ENCODE measurements at places on chromosomes 7 and 10. TPM values are rescaled to one million over a fixed set of nuclear protein-coding genes. Genes with fewer than 3 reads are reported as not detected.

DNA sequence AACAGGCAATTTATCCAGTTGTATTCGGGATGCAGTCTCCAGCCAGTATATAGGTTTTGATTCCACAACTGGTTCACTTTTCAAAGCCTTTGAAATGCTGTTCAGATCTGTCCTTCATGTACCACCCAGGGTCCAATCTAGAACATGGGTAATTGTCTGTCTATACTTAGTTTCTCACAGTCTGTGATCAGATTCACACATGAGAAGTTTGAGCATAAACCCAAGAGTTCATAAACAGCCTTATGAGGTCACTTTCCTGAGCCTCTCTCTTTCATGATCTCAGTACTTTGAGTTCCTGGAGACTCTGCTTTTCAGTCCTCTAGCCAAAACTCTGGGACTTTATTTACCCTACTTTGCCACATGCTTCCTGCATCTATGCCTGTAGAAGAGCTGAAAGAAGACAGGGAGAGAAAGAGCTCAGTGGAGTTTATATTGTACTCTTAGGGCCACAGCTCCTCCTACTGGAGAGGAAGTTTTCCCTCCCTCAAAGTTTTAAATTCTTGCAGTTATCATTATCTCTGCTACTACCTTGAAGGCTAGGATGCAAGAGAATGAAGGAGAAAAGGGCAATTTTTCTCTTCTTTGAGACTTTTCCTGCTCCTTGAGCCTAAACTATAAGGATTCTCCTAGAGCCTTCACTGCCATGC is 172.0 kb downstream of the ZEB1 start:
- DNase-seq, result no peak

Gene FGFR2
- 1.4 TPM for total RNA-seq

DNA sequence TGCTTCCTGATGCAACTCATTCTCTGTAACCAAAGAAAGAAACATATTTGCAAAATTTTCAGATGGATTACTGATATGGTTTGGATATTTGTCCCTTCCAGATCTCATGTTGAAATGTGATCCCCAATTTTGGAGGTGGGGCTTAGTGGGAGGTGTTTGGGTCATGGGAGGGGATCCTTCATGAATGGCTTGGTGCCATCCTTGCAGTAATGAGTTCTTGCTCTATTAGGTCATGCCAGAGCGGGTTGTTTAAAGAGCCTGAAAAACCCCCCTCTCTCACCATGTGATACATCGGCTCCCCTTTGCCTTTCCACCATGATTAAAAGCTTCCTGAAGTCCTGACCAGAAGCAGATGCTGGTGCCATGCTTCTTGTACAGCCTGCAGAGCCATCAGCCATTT is 43.8 kb upstream of the PRKG1 start:
- DNase-seq, result no peak

Gene PDGFA
- total RNA-seq, result 19.7 TPM

GRCh38 chr7:157402388-157402703 is 65.5 kb downstream of the DNAJB6 start:
- peak; percentile 82 for DNase-seq

Gene LMBR1
- 69.2 TPM for total RNA-seq

DNA sequence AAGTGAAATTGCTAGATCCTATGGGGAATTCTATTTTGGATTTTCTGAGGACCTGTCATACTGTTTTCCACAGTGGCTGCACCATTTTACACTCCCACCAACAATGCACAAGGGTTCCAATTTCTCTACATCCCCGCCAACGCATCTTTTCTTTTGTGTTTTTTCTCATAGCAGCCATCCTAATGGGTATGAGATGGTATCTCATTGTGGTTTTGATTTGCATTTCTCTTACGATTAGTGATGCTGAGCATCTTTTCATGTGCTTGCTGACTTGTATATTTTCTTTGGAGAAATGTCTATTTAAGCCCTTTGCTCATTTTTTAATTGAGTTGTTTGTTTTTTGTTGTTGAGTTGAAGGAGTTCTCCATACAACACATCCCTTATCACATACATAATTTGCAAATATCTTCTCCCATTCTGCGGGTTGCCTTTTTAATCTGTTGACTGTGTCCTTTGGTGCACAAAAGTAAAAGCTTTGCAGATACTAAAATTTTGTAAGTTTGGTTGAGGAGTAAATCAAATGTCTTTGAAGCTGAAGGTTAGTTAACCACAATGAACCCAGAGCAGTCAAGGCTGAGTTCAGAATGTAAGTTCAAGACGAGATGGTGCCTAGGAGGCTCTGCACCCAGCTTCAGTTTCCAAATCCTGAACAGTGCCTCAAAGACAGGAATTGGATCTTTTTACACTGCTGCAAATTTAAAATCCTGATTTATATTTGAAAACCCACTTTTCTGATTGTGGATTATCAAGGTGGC is 195.4 kb downstream of the COBL start:
- no peak for DNase-seq

- no peak for DNase-seq
Observed at GRCh38 chr10:69649786-69650550, 19.9 kb downstream of the FAM241B start.

DNA sequence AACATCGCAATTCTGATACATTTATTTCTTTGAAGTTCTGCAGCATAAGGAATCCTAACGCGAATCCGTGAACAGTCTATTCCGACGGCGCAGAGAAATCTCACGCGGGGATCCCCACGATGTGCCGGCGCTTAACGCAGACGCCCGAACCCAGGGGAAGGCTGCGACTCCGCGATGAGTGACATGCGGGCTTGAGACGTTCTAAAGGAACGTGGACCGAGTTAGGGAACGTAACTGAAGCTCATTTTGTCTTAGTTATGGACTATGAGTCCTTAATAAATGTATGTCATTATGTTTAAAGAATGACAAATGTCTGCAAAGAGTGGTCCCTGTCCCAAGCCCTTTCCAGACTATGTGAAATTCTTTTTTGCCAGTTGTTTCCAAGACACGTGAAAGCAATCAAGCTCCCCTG is 995 bp upstream of the PARD3 start:
- no peak for DNase-seq

GRCh38 chr10:123009105-123009820 is 457 bp downstream of the ACADSB start:
- DNase-seq, result no peak
